NCI-H345 (cell line): ENCODE measurements at places on chromosomes 12 and 14.

GRCh38 chr14:55339770-55340169 is 68.5 kb downstream of the FBXO34 start:
- no peak for DNase-seq

GRCh38 chr12:91186156-91186555 is 3.5 kb upstream of the DCN start:
- DNase-seq, result no peak

- peak; percentile 46 for DNase-seq
Observed at GRCh38 chr12:57836442-57837375, 9.8 kb downstream of the CTDSP2 start.

GRCh38 chr14:75461755-75462349 is 34.0 kb downstream of the JDP2 start:
- DNase-seq, result no peak

- DNase-seq, result peak; percentile 8
Observed at GRCh38 chr14:51929910-51930682, 59.2 kb upstream of the RTRAF start.

DNA sequence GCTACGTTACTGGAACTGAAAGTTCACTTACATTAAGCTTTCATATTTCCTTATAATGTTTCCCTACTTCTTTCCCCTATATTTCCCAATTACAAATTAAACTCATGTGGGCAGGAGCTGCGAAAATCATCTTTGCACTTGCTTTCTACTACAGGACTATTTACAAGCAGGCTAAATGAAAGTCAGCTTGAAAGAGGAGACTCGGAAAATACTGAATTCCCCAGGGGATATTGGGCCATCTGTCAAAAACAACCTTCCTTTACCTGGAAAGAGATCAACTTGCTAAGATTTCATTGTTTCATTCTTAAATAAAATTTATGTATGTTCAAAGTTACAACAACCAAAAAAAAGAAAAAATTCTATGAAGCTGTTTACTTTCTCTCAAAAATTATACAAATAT is 92.8 kb upstream of the BBS10 start:
- no peak for DNase-seq

DNA sequence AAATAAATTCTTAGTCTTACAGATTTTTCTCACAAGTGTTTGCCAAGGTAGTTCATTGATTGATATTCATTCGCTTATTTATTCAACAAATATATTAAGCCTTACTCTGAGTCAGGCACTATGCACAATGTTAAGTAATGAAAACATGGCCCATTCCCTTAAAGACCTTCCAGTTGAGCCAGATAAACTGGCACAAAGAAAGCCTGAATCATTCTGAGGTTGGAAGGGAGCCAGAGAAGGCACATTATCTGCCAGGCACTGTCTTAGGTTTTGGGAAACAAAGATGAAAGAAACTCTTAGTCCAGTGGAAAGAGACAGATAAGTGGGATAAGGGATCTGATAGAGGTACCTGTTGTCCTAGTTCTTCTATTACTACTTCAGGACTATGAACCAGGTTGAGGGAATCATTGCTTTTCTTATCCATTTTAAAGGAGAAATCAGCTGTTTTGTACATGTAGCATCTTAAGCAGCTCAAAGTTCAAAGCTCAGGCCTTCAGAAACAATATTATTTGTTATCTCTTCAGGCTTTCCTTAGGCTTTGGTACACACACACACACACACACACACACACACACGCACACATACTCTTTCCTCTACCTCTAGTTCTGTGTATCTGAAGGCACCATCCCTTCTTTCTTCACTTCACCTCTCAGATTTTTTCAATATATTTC is 27.0 kb downstream of the PDE6H start:
- no peak for DNase-seq

DNA sequence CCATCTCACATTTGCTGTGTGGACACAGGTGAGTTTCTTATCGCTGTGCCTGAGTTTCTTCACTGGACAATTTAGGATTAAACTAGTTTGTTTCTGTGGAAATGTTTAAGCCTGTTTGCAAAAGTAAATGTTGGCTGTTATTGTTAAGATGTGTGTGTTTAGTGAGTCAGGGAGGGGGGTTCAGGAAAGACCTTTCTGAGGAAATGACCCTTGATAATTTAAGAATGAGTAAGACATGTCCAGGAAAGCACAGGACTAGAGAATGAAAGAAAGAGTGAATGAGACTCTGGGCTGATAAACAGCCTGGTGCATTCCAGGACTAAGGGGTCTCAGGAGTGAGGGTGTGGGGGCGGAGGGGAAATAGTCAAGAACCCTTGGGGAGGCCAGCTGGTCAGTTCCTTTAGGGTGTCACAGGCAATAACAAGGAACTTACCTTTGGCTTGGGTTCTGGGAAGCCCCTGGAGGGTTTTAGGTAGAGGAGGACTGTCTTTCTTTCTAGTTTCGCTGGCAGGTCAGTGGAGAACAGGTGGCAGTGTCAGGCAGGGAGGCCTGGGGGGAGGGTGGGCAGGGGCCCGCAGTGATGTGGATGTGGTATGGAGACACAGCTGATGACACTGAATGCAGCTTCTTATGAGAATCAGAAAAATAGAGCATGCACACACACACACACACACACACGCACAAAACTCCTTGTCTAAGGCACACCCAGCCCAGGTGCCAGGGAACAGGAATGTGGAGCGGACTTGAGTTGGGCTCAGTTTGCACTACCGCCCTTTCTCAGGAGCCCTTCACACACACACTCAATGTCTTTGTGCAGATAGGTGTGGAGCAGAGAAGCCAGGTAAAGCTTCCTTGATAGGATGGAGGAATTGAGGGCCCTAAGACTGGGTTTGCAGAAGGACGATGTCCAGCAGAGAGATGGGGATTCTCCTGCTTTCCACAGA is 1005.5 kb downstream of the VRK1 start:
- DNase-seq, result no peak

- DNase-seq, result no peak
Observed at GRCh38 chr12:51118706-51119105, 35.3 kb upstream of the CSRNP2 start.

GRCh38 chr14:20302042-20302755 is 3.6 kb downstream of the TTC5 start:
- DNase-seq, result no peak

DNA sequence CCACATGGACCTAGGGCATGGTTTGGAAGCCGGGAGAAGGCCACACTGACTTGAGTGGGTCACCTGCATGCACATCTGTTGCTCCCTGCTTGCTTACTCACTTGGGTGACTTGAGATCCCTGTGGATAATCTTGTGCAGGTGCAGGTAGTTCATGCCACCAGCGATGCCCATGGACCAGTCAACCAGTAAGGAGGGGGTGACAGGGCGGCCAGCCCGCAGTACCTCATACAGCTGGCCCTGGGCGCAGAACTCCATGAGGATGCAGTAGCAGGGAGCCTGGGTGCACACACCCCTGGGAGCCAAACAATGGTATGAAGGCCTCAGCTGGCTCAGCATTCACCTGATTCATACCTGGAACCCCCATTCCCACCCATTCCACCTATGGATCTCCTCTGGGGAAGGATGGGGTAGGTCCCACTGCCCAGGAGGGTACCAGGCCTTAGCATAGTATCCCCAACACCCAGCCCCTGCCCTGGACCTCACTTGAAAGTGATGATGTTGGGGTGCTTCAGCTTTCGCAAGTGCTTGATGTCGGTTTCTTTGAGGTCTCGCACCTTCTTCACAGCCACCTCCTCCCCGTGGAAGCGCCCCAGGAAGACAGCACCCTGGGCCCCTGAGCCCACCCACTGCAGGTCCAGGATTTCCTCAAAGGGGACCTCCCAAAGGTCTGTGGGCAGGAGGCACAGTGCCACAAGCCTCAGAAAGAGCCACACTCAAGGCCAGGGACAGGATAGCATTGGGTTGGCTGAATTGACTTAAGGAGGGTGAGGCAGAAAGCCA is 13.1 kb downstream of the MAP3K12 start:
- DNase-seq, result no peak

DNA sequence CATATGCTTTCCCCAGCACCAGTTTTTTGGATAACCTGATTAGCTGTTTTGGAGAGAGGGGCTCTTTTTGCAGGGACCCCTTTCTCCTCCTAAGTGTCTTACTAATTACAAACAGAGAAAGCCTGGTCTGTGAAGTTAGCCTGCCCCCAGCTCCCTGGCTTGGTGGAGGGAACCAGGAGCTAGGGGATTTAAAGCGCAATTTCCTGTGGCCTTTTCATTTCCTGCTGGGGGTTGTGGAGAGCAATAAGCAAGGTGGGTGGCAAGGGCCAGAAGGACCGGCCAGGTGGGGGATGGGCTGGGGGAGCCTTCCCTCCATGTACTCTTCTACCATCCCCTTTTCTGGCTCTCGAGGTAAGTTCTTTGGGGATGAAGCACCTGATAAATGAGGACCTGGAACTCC is 4.1 kb upstream of the CISTR start:
- DNase-seq, result no peak

- DNase-seq, result no peak
Observed at GRCh38 chr14:53384536-53384935, 231.4 kb upstream of the DDHD1 start.

DNA sequence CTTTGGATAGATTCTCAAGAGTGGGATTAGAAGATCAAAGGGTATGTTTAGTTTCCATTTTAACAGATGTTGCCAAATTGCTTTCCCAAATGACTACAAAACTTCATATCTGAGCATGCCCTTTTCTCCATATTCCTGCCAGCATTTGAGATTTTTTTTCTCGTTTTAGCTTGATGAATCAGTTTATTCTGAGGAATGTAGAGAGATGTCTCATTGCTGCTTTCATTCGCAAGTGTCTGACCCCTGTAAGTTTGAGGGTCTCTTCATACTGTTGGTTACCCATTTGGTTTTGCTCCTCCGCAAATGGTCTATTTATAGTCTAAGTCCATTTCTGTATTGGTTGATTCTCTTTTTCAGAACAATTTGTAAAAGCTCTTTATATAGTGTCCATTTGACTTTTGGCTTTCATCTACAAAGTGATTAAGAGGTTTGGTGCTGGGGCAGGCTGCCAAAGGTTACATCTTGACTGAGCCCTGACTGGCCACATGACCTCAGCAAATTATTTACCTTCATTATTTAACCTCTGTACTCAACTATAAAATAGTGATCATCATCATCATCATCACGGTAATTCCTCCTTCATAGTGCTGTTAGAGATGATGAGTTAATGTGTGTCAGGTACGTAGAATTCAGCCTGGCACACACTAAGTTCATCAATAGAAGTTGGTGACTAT is 33.6 kb downstream of the HCAR2 start:
- DNase-seq, result no peak

- DNase-seq, result no peak
Observed at GRCh38 chr12:42534184-42534838, 55.2 kb downstream of the PRICKLE1 start.

DNA sequence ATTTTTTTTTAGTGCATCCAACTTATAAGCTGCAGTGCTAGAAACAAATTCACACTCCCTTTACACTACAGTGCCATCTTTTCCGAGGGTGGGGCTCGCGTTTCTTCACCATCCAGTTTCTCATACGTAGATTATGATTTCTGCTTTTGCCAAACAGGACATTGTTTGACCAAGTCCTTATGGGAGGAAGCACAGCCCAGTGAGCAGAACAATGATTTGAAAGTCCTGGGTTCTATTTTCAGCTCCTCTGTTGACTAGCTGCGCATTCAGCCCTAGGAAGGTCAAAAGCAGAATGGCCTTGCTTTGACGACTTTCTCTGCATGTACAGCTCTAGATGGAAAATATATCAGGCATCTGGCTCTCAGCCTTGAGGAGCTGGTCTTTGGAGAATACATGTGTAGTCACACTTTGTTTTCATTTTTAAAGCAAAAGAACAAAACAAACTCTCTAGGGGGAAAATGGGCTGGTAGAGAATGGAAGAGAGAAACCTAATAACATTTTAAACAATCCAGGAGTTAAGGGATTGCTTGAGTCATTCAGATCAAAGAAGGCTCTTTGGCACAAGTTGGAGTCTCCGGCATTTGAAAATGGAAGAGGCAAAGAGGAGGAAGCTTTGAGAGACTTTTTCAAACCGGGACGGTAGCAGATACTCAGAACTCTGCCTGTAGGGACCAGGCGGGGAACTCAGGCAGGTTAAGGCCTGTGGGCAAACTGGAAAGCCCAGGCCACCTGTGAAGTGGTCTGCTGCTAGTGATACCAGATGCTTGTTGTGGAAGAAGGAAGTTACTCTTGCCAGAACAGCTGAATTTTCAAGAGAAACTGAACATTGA is 257.3 kb upstream of the PLEKHG7 start:
- no peak for DNase-seq

DNA sequence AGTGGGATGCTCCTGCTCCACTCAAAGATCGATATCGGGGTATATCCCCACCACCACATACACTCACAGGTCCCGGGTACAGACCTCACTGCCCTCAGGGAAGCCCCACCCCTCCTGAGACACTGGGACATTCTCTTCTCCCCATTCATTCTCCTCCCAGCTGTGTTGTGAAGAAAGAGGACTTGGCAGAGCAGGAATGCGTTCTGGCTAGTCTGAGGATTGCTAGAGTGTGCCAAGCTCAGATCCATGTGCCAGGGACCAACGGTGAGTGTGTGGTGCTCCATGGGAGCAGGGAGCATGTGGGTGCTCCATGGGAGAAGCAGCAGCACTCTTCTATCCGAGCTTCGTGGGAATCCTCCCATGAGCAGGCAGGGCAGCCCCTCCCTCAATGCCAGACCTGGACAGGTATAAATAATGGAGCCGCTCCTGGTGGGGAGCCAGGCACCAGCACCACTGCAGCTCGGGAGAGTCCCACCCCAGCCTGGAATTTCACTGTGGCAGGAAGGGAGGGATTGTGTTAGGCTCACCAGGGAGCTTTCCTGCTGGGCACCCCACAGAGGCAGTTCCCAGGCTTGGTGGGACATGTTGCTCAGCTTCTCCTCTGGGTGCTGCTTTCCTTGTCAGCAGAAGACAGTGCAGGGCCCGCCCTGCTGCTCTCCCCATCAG is 2.3 kb upstream of the KRT5 start:
- peak; percentile 58 for DNase-seq

DNA sequence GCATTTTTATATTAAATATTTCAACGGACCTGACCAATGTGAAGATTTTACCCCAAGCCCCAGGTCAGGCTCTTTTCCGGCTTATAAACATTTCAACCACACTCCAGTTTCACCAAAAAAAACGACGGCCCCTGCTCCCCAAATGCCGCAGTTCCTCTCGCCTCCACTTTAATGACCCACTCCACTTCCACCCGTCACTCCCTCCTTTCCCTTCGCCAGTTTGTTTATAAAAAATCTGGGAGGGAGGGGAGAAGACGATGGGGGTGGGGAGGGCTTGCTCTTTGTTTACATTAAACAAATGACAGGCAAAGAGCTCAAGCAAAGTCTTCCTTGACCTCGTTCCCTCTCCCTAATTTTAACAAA is 5.4 kb downstream of the SIX6 start:
- DNase-seq, result peak; percentile 69

GRCh38 chr12:6819106-6820030 is 2.3 kb upstream of the GPR162 start:
- no peak for DNase-seq

GRCh38 chr12:21526721-21527345 is 737 bp downstream of the SPX start:
- peak; percentile 62 for DNase-seq

DNA sequence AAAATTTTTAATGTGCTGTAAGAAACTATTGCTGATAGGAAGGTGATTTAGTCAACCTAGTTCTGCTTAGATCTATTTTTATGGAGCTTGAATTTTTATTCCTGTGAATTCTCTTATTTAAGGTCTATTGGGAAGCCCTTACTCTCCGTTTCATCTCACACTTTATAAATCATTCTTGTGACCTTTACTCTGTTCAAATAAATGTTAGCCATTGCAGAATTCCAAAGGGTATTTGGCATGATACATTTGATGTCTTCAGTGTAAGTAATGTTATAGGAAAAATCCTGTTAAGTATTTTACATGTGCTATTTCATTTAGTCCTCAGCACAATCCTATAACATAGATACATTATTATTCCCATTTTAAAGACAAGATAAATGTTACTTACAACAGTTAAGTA is 12.5 kb downstream of the PTPRQ start:
- DNase-seq, result no peak

GRCh38 chr12:37546901-37547475 is 769.6 kb upstream of the ALG10B start:
- no peak for DNase-seq
